ENCODE measurements at places on chromosomes 12 and 14.

DNA sequence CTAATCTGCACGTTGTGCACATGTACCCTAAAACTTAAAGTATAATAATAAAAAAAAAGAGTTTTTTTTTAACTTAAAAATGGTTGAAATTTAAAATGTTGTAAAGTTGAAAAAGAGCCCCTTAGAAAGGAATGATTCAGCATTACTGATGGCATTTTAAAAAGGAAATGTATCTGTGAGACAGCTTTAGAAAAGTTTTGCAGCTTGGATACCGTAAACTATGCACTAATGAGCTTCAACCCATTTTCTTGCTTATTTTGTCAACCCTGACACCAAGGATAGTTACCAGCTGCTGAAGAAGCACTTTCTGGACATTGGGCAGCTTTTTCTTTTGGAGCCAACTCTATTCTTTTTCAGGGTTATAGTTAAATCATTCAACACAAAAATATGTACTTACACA is 4.3 kb downstream of the BICD1 start:
- no peak for DNase-seq

DNA sequence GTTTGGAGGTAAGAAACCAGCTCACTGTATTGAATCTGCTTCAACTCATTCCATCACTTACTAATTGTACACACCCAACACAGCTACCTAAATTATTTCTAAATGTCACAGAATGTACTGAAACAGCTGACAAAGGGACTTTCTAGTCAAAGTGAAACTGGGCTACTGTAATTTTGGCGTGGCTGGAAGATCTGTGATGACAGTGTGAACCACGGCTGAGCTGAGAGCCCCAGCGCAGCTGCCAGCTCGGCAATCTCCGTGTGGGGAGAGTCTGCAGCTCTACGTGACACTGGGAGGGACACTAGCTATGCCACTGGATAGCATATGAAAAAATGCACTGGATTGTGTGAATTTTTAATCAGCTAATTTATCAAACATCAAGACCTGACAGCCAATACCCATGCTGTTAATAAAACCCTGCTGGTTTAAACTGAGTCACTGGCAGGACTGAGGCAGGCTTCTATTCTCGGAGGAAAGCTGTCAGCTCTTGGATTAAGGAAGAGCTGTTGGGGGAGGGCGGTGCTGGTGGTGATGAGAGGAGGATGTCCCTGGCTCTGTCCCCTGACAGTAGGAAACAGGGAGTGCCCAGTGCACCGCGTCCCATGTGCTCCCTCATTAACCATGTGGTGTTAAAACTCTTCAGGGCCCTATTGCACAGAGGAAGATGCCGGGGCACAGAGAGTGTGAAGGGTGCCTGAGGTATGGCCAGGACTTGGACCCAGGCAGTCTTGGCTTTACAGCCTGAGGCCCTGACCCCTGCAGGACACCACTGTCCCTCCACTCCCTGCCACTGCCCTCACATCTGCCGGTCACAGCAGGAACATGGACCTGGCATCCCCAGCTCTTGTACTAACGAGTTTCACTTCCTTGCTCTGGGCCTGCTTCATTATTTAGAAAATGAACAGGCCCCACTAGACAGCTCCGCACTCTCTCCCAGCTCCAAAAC is 13.3 kb downstream of the SLC15A4 start:
- DNase-seq = peak; percentile 62

GRCh38 chr14:106185837-106186233 is 659.5 kb downstream of the TMEM121 start:
- no peak for DNase-seq

GRCh38 chr14:74653386-74654138 is 41.5 kb upstream of the LTBP2 start:
- peak; percentile 80 for DNase-seq

- DNase-seq = no peak
Observed at GRCh38 chr12:68378872-68379606, 46.9 kb upstream of the MDM1 start.

- DNase-seq = no peak
Observed at GRCh38 chr14:55418411-55418810, 6.8 kb upstream of the ATG14 start.

GRCh38 chr12:6333029-6333428 is 8.8 kb downstream of the TNFRSF1A start:
- no peak for DNase-seq

DNA sequence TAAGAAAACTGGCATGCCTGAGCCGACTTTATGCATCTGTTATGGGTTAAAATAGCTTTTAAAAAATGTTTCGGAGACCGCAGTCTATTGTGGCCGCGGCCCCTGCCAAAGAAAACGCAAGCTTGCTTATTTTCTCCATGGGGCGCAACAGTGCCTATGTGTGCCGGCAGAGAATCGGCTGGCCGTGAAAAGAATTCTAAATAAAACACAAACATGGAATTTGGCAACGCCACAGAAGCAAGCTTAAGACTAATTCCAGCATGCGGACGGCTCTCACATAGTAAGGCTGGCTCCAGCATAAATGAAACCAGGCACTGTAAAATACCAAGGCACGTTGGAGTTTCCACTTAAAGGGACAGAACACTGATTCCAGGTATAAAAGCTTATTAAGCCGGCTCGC is 56.7 kb downstream of the BCL11B start:
- DNase-seq = peak; percentile 2

- DNase-seq = no peak
Observed at GRCh38 chr12:25364529-25365339, 114.0 kb upstream of the KRAS start.

- DNase-seq = no peak
Observed at GRCh38 chr12:103498990-103499389, 3.2 kb upstream of the C12orf42 start.

DNA sequence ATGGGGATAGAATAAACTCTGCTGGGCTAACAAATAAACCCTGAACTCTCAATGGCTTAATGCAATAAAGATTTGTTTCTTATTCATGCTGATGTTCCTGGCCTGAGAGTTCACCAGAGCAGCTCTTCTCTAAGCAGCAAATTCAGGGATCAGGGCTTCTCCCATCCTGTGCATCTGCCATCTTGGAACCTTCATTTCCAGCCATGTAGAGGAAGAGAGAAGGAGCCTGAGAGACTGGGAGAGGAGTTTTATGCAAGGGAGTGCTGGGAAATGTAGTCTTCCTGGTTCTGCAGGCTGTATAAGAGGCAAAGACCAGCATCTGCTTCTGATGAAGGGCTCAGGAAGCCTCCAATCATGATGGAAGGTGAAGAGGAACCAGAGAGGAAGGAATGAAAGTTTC is 20.6 kb upstream of the APOLD1 start:
- DNase-seq = no peak

DNA sequence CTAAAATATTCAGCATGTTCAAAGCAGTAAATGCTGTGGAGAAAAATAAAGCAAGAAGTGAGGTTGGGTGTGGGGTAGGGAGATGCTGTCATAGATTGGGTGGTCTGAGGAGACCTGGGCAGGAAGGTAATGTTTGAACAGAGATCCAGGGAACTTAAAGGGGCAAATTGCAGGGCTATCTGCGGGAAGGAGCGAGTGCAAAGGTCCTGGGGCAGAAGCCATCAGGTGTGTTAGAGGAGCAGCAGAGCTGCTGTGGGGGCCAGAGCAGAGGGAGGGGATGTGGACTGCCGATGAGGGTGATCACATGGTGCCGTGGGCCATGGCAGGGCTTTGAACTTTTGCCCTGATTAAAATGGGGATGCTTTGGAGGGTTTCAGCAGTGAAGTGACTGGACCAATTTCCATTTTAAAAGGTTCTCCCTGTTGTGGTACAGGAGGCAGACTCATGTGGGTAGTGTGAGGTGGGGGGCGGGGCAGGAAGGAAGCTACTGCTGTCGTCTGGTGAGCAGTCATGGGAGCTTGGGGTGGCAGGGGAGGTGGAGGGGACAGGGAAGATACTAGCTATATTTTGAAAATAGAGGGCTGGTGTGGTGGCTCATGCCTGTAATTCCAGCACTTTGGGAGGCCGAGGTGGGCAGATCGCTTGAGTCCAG is 145.0 kb downstream of the AACS start:
- DNase-seq = no peak

GRCh38 chr12:4939418-4940023 is 29.8 kb downstream of the KCNA1 start:
- DNase-seq = no peak

DNA sequence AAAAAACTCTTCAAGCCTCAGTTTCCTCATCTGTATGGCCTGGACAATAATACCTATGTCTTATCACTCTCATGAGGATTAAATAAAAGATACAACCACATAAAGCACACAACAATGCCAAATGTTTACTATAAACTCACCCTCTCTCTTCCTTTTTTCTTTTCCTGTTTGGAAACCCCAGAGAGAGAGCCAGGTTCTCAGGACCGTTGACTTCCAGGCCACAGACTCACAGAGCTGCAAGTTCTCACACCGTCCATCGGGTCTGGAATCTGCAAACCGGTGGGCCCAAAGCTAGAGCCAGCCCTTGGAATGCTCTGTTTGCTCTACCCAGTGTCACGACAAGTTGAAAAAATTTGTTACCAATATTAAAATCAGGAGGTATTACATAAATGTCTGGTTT is 4.6 kb upstream of the CD4 start:
- no peak for DNase-seq

- DNase-seq = peak; percentile 23
Observed at GRCh38 chr14:72023128-72024042, 91.2 kb downstream of the RGS6 start.

- no peak for DNase-seq
Observed at GRCh38 chr14:52891800-52892199, 59.0 kb downstream of the FERMT2 start.

DNA sequence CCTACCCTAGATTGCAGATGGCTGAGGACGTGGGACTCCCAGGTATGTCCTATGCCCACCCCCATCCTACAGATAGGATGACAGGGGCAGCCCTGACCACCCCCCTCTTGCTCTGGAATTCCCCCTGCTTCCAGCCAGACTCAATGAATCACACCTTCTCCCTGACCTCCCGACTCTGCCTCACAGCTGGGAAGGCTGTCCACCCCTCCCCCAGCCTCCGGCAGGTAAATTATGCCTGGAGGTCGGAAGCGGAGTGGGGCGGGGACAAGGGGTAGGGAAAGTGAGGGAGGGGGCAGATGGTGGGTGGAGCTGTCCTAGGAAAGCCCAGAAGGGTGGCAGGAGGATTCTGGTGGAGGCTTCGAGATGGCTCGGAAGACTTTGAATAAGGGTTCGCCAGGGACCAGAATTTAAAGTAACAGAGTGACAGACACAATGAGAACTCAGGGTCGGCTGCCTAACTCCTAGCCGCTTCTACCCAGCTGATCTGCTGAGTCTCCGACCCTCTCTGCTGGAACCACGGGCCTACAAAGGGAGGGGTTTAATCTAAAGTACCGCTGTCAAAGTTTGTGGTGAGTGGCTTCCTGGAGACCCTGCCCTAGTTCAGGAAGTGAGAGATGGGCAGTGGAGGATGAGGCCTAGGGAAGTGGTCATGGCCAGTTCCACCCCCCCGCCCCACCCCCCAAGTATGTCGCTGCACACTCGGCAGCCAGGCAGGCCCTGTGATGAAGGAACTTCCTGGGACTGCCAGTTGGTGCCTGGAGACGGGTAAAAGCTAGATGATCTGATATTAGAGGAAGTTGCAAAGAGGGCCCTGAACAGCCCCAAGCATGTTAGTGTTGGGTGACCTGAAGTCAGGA is 4.2 kb downstream of the PLEKHG3 start:
- peak; percentile 9 for DNase-seq

GRCh38 chr12:52172956-52173355 is 18.9 kb downstream of the KRT80 start:
- DNase-seq = no peak

DNA sequence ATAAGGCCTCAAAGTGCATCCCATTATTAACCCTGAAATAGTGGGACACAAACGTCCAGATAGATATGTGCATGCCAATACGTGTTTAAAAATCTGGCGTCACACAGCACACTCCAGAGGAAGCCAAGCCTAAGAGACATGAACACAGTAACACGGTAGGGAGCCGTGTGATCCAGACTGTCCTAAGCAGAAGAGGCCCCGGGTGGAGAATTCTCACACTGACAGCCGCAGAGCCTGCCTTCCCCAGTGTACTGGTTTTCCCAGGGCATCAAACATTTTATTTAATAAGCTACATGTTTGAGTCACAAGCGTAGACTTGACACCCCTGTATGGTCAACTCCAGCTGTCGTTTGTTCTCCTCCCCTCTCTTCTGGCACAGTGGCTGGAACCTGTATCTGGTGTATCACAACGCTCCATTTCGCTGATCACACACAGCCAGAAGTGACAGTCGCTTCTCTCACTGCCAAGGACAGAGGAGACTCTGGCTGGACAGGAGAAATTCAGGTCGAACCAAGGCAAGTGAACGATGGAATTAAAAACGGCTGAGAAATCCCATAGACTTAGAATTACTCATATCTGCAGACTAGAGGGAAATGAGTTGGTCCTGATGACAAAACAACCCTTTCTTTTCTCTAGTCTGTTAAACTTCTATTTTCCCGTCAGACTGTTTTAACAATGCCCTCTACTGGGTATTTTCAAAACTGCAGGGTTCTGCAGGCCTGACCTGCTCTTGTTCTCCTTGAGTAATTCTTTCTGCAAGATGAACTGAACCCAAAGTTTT is 359.9 kb downstream of the RGS6 start:
- DNase-seq = peak; percentile 28

DNA sequence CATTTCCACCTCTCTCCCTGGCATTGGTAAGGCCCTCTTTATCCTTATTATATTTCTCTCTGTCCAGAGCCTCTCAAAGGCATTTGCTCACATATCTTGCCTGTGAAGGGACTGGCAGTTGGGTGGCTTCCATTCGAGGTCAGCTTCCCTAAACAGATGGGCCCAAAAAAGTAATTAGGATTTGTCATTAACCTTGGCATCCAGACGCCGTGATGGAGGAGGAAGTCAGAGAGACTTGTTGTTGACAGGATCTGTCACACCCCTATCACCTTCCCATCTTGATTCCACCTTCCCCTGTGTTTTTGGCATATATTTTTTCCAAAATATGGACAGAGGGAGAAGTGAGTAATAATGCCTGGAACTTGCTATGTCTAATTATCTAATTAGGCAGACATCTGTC is 54.0 kb upstream of the OAS1 start:
- DNase-seq = no peak

- DNase-seq = no peak
Observed at GRCh38 chr14:91957876-91958313, 10.4 kb upstream of the FBLN5 start.

DNA sequence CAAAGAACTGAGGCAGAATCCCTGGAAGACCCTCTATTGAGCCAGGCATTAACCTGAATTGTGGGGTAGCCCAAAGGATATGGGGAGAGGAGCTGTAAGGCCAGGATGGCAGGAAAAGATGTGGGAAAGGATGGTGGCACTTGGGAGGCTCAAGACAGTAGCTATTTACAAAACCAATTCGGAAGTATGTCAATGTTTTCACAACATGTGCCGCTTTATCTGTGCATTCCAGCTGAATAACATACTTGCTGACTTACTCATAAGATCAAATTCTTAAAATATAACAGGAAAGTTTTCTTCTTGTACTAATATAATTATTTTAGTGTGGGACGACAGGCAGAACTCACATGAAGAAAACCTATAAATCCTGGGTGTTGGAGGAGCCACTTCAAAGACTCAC is 10.6 kb downstream of the BBS10 start:
- peak; percentile 45 for DNase-seq

- DNase-seq = no peak
Observed at GRCh38 chr14:90870950-90871604, 54.8 kb upstream of the TTC7B start.

- peak; percentile 42 for DNase-seq
Observed at GRCh38 chr12:123941624-123942237, 30.9 kb downstream of the CCDC92 start.

Data from fibroblast of mammary gland (primary cell).